Activated naive CD4-positive, alpha-beta T cell treated with Interleukin-2 at 50 U/mL for 16 hours (primary cell): ENCODE measurements at places on chromosomes 13 and 19.
A peak's percentile ranks its signal among the peaks of the same experiment; 100 is the strongest.

- peak; percentile 82 for DNase-seq
Measured at GRCh38 chr19:40190891-40191835, at the start of gene MAP3K10. Gene MAP3K10, plus strand, starts transcription at chr19:40191426. Its CDS starts 606 bp downstream, at chr19:40192032.

DNA sequence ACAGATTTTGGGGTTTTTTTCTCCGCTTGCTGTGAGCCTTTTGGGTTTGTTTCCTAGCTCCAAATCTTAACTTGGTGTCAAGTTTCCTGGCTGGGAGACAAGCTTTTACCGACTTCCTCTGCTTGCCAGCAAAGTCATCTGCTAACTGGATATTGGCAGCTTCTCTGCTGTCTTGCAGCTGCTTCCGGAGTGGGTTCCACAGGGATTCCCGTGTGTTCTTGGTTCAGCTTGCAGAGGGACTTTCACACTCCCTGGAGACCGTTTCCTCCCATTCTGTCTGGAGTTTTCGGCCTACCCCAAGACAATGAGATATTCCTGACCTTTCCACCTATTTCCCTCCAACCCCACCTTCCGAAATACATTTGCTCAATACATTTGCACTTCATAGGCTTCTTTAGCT, 2.2 kb upstream of the COLGALT1 start:
- DNase-seq: no peak

DNA sequence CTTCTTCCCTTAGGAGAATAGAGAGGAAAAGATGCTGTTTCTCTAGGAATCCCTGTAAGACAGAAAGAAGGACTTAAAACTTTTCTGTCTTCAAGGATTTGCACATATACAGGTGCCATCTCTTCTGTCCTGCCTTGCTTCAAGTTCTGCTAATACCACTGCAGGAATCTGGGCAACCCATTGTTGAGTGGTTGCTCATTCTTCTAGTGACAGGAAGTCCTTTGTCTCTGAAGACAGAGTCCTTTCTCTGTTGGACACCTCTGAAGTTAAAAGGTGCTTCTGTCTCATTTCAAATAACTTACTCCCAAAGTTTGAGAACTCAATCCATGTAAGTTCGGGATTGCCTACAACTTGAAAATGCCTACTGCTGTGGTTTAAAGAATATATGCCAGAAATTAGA, 114.4 kb upstream of the TMTC4 start:
- no peak for DNase-seq

DNA sequence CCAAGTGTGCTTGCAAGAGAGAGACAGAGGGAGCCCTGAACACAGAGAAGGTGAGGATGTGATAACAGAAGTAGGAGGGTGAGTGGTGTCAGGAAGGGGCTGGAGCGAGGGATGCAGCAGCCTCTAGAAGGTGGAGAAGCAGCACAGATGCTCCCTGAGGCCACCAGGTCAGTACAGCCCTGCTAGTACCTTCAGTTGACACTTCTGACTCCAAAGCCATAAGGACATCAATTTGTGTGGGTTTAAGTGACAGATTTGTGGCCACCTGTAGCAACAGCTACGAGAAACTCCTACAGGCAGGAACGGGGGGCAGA, 6.9 kb downstream of the ERICH4 start:
- no peak for DNase-seq

DNA sequence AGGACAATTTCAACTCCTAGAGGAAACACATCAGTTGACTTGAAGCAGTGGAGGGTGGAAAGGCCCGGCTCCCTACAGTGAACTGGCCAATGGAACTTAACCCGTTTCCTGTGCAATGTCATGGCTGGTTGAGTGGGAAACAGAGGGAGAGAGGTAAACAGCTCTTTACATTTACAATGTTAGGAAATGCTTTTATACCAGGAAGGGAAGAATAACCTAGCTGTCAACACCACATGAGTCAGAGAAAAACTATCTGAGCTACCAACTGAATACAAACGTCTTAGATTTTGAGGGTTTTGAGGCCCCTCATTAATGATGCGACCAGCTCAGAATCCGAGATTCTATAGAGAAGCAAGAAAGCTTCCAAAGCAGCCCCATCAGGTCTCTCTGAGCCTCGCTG, 36.7 kb downstream of the CARD8 start:
- DNase-seq: no peak

DNA sequence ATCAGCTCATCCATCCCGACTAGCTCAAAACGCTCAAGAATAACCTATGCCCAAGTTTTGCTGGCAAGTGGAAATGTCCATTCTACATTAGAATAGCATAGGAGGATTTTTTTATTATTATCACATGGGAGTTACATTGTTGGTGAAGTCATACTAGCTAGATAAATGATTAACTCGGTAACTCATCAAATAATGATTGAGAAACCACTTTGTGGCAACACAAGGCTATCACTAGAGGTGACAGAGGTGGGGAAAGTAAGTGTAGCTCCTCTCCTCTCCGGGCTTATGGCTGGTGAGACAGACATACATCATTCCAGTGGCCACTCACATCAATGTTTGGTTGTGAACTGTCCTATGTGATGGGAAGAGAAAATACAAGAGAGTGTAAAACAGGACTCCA, 161.6 kb downstream of the ZIC5 start:
- DNase-seq: no peak

- DNase-seq: peak; percentile 35
Measured at GRCh38 chr19:49512970-49513745, 697 bp downstream of the FCGRT start.

- no peak for DNase-seq
Measured at GRCh38 chr13:42113478-42113877, 65.0 kb downstream of the DGKH start.

DNA sequence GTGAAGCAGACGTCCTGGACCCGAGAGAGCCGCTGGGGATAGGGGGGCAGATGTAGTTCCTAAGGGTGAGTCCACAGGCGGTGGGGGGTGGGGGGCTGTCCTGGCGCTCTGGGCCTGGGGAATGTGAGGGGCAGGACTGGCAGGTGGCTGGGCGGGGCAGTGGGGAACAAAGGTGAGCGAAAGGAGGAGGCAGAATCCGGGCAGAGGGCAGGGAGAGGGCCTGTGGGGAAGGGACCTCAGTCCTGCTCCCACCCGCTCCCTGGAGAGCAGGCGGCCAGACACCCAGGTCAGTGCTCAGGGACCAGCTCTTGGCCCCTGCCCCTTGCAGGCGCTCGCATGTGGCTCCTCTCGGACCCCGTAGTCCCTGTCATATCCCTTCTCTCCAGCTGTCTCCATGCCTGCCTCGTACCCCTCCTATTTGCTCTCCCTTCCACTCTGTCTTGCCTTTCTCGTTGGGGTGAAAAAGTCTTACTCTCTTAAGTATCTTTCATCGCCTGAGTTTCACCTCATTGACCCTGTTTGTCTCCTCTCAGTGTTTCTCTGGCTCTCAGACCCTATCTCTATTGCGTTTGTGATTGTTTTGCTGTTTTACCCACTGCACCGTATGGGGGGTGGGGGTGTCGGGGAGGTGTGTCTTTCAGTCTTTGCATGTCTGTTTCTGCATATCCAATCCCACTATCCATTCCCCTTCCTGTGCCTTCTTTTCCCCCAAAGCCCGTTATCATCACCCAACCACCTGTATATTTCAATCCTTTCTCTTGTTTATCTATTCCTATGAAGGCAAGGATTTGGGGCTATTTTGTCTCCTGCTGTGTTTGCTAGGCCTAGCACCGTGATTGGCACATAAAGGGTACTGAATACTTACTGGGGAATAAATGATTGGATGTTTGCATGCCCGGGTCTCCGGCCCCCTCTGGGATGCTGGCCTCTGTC, 5.8 kb downstream of the SPHK2 start:
- no peak for DNase-seq

DNA sequence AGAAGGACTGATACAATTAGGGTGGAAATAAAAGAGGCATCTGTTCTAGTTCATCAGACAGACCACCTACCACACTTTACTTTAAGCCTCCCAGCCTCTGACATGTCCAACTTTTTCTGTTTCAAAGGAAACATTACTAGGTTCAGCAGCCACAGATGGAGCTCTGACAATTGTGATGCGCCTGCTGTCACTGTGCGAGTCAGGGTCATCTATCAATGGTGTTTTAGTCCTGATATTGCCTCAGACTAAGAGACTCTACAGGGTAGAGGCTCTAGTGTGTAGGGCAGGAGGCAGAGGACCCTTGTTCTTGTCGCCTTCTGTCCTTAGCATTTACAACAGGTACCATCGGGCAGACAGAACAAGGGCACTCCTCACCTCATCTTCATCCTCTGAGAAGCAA, 685.0 kb upstream of the SGCG start:
- DNase-seq: no peak

DNA sequence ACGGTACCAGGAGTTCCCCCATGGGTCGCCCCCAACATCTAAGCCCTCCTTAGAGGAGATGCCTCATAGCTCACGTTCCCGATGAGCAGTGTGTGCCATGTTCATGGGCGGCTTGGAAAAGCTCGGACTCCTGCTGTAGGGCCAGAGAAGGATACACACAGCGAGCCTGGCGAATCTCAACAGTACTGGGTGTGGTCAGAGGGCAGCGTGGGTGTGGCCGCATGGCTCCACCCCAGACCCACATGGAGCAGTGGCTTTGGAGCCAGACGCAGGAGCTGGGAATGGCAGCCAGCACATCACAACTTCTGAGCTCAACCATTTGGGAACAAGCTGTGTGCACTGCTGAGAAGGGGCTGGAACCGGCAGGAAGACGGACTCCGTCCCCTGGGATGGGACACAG, 15.6 kb downstream of the CAPS start:
- DNase-seq: no peak

- peak; percentile 96 for DNase-seq
Measured at GRCh38 chr19:13151605-13152355, 1.6 kb downstream of the IER2 start.

GRCh38 chr19:39831679-39832078, 2.3 kb downstream of the DYRK1B start:
- no peak for DNase-seq

- no peak for DNase-seq
Measured at GRCh38 chr19:33685541-33685940, 63.8 kb downstream of the CHST8 start.

GRCh38 chr13:51862957-51863356, 1.2 kb downstream of the CCDC70 start:
- DNase-seq: no peak

DNA sequence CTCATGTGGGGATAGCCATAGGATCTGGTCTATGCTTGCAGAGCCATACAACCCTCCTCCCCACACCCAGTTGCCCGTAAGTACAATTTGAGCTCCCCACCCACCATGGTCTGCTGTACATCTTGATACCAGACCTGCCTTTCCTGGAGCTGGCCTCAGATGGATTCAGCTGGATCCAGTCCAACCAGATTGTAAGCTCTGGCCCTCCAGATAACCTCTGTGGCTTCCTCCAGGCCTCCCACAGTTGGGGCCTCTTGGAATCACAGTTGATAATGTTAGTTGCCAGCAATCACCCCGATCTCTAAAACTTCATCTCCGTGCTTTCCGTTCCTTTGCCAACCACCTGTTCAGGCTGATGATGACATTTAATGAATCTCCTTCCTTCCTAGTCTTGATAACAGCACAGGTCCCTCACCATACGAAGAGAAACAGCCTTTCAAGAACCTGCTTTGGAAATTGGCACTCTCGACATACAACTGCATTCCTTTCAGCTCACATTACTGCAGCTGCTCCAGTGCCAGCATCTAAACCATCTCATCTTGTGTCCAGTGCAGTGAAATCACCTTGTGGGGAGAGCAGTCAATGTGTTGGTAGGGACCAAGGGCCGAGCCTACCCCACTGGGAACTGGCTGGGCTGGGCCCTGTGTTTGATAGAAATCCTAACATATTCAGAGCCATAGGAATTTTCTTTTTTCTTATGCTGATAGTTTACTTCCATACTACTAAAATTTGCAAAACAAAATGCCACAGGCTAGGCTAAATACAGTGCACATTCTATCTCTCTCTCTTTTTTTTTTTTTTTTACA, 15.1 kb upstream of the FOXO1 start:
- no peak for DNase-seq

- DNase-seq: peak; percentile 31
Measured at GRCh38 chr19:35901854-35902661, at the start of gene HCST. Gene HCST, plus strand, starts transcription at chr19:35902529. Its CDS starts 65 bp downstream, at chr19:35902594.

DNA sequence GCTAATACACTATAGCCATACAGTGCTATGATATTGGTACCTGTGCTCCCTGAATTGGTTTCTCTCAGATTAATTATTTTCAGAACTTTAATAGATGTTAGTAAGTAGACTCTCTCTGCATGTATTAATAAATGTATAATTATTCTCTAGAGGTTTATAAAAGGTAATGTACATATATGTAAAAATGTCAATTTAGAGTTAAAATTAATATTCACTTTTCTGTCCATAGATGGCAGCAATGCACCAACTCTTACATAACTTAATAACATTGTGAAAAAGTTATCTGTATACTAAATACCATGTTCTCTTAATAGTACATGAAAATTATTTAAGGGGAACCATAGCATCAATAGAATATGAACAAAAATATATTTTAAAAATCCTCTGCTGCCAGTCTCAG, 515.0 kb upstream of the KLHL1 start:
- no peak for DNase-seq

DNA sequence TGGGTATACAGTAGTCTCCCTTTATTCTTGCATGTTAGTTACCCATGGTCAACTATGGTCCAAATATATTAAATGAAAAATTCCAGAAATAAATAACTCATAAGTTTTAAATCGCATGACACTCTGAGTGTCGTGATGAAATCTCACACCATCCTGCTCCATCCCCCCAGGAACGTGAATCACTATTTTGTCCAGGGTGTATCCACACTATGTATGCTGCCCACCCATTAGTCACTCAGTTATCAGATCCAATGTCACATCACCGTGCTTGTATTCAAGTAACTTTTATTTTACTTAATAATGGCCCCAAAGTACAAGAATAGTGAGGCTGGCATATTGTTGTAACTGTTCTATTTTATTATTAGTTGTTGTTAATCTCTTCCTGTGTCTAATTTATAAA, 115.8 kb upstream of the SERP2 start:
- DNase-seq: no peak

GRCh38 chr19:38073841-38074685, 150.0 kb downstream of the DPF1 start:
- DNase-seq: no peak

GRCh38 chr19:1713170-1713569, 40.1 kb upstream of the ONECUT3 start:
- no peak for DNase-seq

GRCh38 chr19:43457809-43458208, 7.6 kb downstream of the LYPD3 start:
- no peak for DNase-seq
